Hypothalamus (tissue), 51 donors: ENCODE measurements at places on chromosomes 16 and 17.

DNA sequence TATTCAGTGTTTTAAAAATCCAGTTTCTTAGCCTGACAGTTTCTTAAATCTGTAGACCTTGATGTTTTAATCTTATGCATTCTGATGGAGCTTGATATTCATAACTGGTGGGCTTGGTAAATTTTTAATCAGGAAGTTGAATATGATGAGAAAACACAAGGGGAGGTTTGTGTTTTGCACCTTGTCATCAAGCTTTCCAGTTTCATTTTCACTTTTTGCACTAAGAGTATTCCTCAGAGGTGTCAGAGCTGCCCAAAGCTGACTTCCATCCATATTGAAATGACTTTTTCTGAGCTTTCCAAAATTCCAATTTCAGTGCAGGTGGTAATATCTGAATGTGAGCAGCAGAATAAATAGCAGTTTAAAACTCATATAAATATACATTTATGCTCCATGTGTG, 555.0 kb upstream of the RBFOX1 start:
- DNase-seq, result no peak

DNA sequence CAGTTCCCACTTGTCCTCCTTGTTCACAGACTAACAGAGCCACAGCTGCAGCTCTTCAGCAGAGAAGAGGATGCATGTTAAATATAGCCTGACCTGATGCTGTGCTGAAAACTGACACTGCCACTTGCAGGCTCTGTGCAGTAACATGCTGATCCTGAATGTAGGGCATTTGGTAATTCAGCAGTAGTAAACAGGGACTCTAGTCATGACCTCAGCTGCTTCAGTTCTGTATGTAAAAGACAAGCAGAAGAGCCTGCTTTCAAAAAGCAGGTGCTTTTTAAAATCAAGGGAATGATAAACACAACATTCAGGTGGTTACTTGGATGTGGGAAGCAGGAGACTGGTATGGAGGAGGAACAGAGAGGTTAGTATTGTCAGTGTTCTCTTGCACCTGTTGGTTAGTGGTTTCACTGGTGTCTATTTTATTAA, 33.8 kb downstream of the ESRP2 start:
- no peak for DNase-seq

- no peak for DNase-seq
Observed at GRCh38 chr17:81339191-81339533, 44.1 kb upstream of the SLC38A10 start.

DNA sequence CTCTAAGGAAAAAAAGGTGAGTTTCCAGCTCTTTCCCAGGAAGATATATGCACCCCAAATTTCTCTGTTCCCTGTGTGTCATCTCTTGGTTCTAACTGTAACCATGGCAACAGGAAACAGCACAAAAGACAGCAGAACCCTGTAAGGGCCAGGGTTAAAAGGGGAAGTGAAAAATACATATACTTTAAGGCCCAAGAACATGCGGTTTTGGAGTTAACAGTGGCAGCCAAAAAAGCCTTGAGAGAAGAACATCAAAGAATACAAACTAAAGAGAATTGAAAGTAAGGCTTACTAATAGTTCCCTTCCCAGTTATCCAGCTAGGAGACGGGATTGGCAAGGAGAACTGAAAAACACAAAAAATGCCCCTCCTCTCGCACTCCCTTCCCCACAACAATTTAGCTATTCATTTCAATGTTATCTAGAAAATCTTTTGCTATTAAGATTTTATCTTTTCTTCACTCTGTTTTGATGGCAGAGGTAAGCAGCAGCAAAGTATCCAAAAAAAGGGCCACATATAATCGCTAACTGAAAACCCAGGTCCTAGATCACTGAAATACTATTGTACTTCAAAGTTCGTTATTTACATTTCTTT, 1.5 kb downstream of the SPOP start:
- DNase-seq, result no peak

GRCh38 chr16:78897299-78897698, 703.2 kb downstream of the MAF start:
- no peak for DNase-seq
